ENCODE measurements at places on chromosomes 12 and 14.

- no peak for DNase-seq
Observed at GRCh38 chr12:81170072-81170471, 92.2 kb downstream of the ACSS3 start.

GRCh38 chr12:45648070-45648469, 81.4 kb upstream of the ARID2 start:
- DNase-seq = no peak

DNA sequence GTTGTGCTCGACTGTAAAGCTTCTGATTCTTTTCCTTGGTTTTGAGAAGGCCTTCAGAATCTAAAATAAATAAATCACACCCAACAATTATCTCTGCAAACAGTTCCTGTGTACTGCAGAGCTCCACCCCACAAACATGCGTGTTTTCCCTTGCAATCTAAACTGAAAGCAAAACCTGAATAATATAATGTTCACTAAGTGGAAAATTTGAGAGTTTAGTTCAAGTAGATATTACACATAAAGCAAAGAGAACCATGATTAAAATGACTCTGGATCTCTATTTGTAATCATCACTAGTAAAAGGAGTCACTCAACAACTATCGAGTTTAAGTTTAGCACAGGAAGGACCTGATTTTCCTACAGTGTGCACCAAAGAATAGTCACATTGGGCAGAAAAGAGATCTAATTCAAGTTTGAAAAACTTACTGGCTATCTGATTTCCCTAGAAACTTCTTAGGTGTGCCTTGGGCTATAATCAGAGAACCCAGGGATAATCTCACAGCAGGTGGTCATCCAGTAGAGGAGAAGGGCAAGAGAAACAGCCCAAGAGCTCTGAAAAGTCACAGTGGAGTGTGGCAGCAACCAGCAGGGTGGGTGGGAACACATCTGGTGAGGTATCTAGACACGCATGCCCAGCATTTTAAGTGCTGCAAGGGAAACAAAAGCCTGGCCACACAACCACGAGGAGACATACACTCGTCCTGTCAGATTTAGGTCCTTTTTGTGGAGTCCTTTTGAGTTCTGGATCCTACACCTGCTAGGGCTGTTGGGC, 25.4 kb downstream of the ATG14 start:
- no peak for DNase-seq

GRCh38 chr12:63224396-63224795, 73.4 kb upstream of the AVPR1A start:
- DNase-seq = no peak

GRCh38 chr12:120055231-120056000, 61.1 kb downstream of the RAB35 start:
- DNase-seq = peak; percentile 26

- DNase-seq = peak; percentile 23
Observed at GRCh38 chr12:4215229-4216186, 58.1 kb upstream of the CCND2 start.

DNA sequence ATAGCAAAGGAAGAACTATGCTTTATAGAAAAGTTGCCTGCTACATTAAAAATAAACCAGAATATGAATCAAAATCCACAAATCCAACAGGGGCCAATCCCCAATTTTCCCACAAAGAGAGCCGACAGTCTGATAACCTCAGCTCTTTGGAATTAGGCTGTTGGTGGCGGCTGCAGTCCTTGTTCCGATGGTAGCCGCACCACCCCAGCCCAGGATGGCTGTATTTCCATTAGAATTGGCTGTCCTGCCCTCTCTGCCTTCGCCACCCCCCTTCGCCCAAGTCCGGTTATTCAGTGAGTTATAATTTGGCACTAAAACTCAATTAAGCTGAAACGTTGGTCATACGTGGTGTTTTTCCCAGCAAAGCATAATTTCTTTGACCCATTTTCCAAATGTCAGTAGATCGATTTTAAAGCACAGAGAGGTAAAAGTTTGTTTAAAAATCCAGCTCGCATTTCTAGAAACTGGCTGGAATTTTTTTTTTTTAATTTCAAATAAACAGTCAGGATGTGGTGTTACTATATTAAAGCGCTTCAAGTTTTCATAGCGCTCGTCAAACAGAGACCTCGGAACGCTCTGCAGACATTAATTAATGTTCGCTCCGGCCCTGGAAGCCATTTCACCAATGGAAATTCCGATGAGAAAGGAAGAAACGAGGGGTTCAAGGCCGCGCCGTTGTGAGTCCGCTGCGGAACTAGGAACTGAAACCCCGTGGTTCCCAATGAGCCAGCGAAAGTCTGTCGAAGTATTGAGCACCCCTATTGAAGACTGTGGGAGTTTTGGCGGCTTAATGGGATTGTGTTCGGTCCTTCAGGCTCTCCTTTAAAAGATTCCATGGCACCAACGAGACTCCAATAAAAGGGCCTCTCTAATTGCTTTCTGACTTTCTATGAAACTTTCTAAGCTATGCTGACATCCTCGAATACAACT, 104.8 kb upstream of the DIO3 start:
- DNase-seq = no peak

DNA sequence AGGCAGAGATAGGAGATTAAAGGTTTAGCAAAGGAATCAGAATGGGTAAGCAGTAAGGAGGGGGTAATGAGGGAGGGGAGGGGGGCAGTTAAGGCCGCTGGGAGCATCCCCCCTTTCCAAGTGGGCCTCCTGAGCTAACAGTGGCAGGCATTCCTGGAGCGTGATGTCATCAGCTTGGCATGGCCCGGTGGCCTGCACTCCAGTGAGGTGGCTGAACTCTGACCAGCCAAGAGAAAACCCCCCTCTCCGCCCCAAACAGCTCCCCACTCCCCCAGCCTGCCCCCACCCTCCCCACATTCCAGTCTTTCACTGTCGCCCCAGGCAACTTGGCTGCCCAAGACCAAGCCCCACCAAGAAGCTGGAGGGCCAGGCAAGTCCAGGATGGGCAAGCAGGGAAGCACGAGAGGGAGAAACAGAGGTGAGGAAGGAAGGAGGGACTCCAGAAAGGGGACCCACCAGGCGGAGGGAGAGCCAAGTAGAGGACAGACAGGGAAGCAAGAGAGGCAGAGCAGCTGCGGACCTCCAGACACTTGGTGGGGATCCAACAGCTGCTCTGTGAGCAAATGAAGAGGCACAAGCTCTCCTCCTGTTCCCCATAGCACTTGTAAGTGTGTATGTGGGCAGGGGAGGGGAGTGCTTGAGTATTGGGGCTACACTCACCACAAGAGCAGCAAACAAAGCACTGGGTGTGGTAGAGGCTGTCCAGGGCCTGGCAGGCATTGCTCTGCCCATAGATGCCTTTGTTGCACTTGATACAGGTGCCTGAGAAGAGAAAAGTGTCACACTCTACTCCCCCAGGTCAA, 4.5 kb downstream of the AJUBA start:
- DNase-seq = peak; percentile 92

- no peak for DNase-seq
Observed at GRCh38 chr12:4908684-4909409, 858 bp upstream of the KCNA1 start.

GRCh38 chr14:44404036-44404435, 103.0 kb downstream of the FSCB start:
- peak; percentile 87 for DNase-seq

GRCh38 chr14:88477513-88478250, 77.1 kb downstream of the PTPN21 start:
- DNase-seq = no peak

- DNase-seq = peak; percentile 84
Observed at GRCh38 chr14:56351861-56352260, 227.7 kb upstream of the TMEM260 start.

DNA sequence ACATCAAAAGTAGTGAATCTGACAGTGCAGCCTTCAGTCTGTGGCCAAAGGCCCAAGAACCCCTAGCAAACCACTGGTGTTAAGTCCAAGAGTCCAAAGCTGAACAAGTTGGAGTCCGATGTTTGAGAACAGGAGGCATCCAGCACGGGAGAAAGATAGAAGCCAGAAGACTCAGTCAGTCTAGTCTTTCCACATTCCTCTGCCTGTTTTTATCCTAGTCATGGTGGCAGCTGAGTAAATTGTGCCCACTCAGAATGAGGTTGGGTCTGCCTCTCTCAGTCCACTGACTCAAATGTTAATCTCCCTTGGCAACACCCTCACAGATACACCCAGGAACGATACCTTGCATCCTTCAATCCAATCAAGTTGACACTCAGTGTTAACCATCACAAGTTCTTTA, 1255.4 kb downstream of the LRFN5 start:
- DNase-seq = no peak

GRCh38 chr12:46167412-46167811, 101.4 kb downstream of the SLC38A1 start:
- DNase-seq = no peak

DNA sequence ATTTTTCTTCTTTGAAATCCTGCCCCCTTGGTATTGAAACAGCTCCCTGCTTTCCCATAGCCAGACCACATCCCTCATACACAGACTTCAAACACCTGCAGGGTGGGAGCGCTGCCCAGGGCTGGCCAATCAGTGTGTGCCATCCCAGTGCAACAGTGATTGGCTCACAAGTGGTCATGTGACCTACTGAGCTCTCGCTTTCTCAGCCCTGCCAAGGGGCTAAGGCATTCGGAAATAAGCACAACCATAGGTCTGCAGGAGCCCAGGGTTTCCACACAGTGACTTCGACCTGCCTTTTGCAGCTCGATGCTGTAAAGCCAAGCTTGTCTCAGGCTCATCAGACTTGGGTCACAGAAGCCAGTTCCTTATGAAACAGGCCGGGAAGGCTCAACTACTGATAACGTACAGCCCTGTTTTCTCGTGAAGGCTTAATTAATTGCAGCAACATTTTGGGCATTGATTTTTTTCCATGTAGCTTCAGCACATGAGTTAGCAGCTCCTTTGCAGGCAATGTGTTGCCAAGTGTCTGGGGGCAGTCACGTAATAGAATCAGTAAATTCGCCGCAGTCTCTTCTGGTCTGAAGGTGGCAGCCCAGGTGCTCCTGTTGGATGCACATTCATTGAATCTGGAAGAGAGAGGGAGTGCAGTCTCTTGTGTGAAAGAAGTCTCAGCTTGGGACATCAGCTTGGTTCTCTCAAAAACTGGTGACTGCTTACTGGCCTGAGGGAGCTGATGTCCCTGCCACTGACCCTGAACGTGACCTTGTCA, 1091.8 kb downstream of the AACS start:
- no peak for DNase-seq

- DNase-seq = no peak
Observed at GRCh38 chr14:94612580-94613554, 676 bp downstream of the SERPINA3 start.

DNA sequence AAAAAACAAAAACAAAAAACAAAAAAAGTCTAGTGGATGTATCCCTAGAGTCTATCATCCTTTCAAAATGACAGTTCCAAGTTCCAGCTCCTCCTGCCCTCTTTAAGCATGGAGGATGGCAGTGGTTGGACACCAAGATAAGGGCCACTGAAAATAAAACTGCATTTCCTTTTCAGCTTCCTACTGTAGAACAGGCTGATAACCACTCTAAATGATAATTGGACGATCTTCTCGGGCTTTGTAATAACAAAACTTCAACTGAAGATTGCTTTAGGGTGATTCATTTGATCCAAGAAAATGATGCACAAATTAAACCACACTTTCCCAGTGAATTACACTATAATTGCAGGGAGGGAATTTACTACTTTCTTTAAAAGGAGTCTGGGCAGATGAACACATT, 42.2 kb upstream of the CRACR2A start:
- DNase-seq = no peak

- DNase-seq = no peak
Observed at GRCh38 chr12:32561931-32562341, 117.2 kb upstream of the DNM1L start.

- DNase-seq = peak; percentile 99
Observed at GRCh38 chr12:64181430-64182291, 40.4 kb downstream of the KICS2 start.

GRCh38 chr14:46819117-46819516, 167.5 kb upstream of the RPL10L start:
- DNase-seq = no peak

- no peak for DNase-seq
Observed at GRCh38 chr12:109926016-109926415, 25.9 kb downstream of the TCHP start.

- DNase-seq = no peak
Observed at GRCh38 chr12:117141097-117141898, 42.1 kb upstream of the TESC start.

GRCh38 chr12:20274008-20274407, 94.3 kb upstream of the PDE3A start:
- no peak for DNase-seq

DNA sequence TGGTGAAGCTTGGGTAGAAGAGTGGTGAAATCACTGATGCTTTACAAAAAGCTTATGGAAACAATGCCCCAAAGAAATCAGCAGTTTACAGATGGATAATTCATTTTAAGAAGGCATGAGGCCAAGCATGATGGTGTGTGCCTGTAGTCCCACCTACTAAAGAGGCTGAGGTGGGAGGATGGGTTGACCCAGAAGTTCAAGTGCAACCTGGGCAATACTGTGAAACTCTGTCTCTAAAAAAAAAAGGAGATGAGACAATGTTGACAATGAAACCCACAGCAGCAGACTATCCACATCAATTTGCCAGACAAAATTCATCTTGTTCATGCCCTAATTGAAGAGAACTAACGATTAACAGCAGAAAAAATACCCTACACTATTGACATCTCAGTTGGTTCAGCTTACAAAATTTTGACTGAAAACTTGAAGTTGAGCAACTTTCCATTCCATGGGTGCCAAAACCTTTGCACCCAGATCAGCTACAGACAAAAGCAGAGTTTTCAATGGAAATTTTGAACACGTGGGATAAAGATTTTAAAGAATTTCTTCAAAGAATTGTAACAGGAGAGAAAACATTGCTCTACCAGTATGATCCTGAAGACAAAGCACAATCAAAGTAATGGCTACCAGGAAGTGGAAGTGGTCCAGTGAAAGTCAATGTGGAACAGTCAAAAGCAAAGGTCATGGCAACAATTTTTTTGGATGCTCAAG, 26.7 kb downstream of the BTG1 start:
- no peak for DNase-seq

DNA sequence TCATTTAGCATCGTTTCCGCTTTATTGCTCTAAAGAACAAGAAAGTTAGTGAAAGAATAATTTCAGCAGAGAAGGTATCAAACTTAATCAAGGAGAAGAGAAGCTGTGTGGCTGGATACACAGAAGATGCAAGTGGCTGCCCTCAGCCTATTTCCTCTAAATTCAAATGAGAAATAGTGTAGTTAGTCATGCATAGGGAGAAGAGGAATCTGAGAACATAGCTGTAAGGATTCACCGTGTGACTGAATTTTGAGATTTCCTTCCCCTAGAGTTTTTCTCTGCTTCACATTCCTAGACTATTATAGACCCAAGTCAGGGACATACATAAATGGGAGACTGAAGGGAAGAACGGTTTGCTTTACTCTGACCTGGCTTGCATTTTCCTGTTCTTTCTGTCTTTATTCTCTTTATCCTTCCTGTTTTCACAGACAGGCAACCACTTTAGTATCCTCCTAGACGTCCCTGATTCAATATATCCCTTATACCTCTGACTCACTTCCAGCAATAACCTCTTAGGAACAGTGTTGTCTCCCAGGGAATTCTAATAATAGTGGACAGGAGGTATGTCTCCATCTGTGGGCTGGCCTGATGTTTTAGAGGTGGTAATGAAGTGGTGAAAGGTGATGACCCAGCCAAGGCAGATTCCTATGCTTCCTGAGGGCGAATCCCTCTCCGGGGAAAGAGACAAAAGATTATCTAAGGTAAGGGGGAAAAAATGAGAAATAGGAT, 7.0 kb downstream of the RNASE10 start:
- DNase-seq = no peak

Measured in PC-3 (cell line).